Brain (organoid and tissue), 16 donors: ENCODE measurements at places on chromosomes 16 and 17. TPM values are rescaled to one million over a fixed set of nuclear protein-coding genes. Genes with fewer than 3 reads are reported as not detected.

The CENPX gene
- 160 TPM for polyA plus RNA-seq

The DPEP2 gene
- polyA plus RNA-seq: 1.2 TPM

The BCAR1 gene
- polyA plus RNA-seq: 76.8 TPM

The MT1X gene
- polyA plus RNA-seq: 108 TPM

The MPP3 gene
- polyA plus RNA-seq: 1.4 TPM

The HIGD1B gene
- polyA plus RNA-seq: 21.9 TPM

The MYO15B gene
- polyA plus RNA-seq: 9.1 TPM

The PTX4 gene
- polyA plus RNA-seq: not detected

The TP53TG3B gene
- 13.1 TPM for polyA plus RNA-seq

The NPIPA3 gene
- polyA plus RNA-seq: 0.93 TPM

The CD300C gene
- 0.36 TPM for polyA plus RNA-seq

The IL34 gene
- 6.7 TPM for polyA plus RNA-seq

The OTOP2 gene
- polyA plus RNA-seq: not detected

The KRTAP4-1 gene
- not detected for polyA plus RNA-seq

The STH gene
- not detected for polyA plus RNA-seq

The CCDC40 gene
- polyA plus RNA-seq: 10.0 TPM

The CCDC154 gene
- 4.8 TPM for polyA plus RNA-seq

The DLX4 gene
- polyA plus RNA-seq: not detected

The TMEM235 gene
- 9.8 TPM for polyA plus RNA-seq

The RPA1 gene
- polyA plus RNA-seq: 126 TPM

The PMM2 gene
- polyA plus RNA-seq: 4.8 TPM

The TMEM88 gene
- polyA plus RNA-seq: 9.8 TPM

The SERPINF2 gene
- polyA plus RNA-seq: 0.24 TPM

The TOM1L1 gene
- 22.3 TPM for polyA plus RNA-seq

The TP53TG3C gene
- not detected for polyA plus RNA-seq

The GPR142 gene
- 0.51 TPM for polyA plus RNA-seq

The CDRT15 gene
- not detected for polyA plus RNA-seq

The NGFR gene
- 2.6 TPM for polyA plus RNA-seq

The CCL2 gene
- 2.3 TPM for polyA plus RNA-seq

The IQCK gene
- 52.4 TPM for polyA plus RNA-seq

The KRTAP3-2 gene
- not detected for polyA plus RNA-seq

The TMEM204 gene
- 11.1 TPM for polyA plus RNA-seq

The ABHD15 gene
- 3.8 TPM for polyA plus RNA-seq

The ACSM3 gene
- polyA plus RNA-seq: not detected

The RPRML gene
- 3.5 TPM for polyA plus RNA-seq

The KCNAB3 gene
- 7.5 TPM for polyA plus RNA-seq

The CHST5 gene
- polyA plus RNA-seq: 0.49 TPM

The DHODH gene
- polyA plus RNA-seq: 6.1 TPM

The CNGB1 gene
- 17.1 TPM for polyA plus RNA-seq

The ZNF23 gene
- polyA plus RNA-seq: 5.4 TPM

The CALCOCO2 gene
- polyA plus RNA-seq: 104 TPM

The AXIN2 gene
- polyA plus RNA-seq: 5.6 TPM

The KRT27 gene
- polyA plus RNA-seq: not detected

The KCNG4 gene
- polyA plus RNA-seq: not detected

The PITPNM3 gene
- polyA plus RNA-seq: 6.5 TPM

The MMP25 gene
- 0.34 TPM for polyA plus RNA-seq
